ENCODE measurements at places on chromosomes 1 and 21.

- DNase-seq: no peak
Measured at GRCh38 chr1:81937791-81938450, 137.2 kb downstream of the ADGRL2 start.

GRCh38 chr1:109909561-109909960 lies 1.1 kb upstream of the CSF1 start:
- DNase-seq: no peak

DNA sequence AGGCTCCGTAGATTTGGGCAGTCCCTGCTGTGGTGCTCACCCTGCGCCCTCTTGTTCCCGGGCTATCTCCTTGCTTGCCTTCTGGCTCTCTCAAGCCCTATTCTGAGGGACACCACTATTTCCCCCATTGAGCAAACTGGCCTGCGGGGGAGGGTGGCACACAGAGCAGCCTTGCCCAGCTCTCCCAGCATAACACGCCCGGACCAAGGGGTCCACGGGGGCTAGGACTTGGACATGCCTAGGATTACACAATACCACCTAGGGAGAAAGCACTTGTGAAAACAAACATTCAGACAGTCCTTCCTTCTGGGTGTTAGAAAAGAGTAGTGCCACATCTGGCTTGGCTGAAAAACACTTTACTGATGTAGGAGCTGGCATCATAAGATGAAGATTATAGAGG lies 7.4 kb downstream of the TADA1 start:
- no peak for DNase-seq

DNA sequence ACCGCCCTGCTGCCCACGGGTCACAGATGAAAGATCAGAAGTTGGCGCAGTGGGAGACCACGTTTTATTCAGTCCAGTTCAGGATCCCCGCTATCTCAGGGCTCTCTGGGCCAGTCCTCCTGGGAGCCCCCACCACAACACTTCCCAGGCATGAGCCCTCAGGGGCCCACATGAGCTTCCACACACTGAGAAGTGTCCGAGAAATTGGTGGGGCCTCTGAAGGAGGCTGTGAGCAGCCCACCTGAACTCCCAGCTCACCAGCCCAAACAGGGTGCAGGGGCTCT lies 12.1 kb downstream of the TRIM46 start:
- no peak for DNase-seq

GRCh38 chr1:67052741-67053534 lies 1.0 kb downstream of the SLC35D1 start:
- DNase-seq: no peak

DNA sequence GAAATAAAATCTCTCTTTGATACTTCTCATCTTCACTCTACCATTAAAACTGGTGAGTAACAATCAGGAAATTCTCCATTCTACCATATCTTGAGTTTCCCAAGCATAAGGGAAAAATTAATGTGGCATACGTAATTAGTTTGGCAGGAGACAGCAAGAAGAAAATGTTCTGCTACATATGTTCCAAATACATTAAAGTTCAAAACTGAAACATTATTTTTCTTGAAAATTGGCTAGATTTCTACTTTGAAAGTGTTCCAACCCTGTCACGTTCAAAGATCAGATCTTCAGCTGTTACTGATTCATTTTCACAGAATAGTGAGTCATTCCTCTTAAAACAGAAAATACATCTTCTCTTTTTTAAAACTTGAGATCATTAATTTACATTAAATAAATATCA lies 48.5 kb downstream of the PIGK start:
- no peak for DNase-seq

DNA sequence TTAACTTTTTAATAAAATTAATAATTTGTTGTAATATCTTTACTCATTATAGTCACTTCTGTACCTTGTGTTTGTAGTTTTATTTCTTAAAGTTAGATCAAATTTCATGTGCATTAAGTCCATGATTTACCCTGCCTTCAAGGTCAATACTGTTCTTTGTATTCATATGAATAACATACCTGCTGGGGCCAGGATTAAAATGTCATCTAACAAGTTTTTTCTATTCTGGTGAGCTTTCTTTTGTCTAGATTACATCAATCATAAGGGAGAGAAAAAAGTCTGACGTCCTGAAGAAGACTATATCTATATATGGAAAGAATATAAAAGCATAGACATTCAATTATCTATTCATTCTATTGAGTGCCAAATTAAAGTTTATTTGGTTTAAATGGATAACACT lies 232.6 kb downstream of the COL11A1 start:
- DNase-seq: no peak

DNA sequence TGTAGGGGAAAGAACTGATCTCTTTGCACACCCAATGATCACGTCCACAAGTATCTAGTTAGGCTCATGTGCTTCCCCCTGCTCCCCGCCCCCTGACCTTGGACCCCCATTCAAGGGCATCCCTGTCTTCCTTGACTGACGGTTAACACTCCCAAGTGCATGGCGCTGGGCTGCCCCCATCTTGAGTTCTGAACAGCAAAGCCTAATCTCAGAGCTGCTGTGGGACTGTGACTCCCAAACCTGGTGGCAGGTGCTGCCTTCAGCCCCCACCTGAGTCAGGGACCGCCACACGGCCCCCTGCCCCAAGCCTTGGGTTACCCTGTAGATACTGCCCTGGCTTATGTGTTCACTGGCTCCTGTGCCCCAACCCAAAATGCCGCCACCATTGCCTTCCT lies 925 bp downstream of the TNNI1 start:
- DNase-seq: no peak

Measured in stimulated activated CD4-positive, alpha-beta T cell treated with anti-CD3 and anti-CD28 coated beads, TNF-alpha, amount 100 ng/mL, for 48 hours (primary cell).